ENCODE measurements at places on chromosomes 13 and 19.
A peak's percentile ranks its signal among the peaks of the same experiment; 100 is the strongest.

- DNase-seq: no peak
These were observed 103.3 kb downstream of the ZAR1L start for GRCh38 chr13:32211813-32212212.

- no peak for DNase-seq
These were observed 4.8 kb upstream of the SDHAF1 start for GRCh38 chr19:35990156-35990555.

DNA sequence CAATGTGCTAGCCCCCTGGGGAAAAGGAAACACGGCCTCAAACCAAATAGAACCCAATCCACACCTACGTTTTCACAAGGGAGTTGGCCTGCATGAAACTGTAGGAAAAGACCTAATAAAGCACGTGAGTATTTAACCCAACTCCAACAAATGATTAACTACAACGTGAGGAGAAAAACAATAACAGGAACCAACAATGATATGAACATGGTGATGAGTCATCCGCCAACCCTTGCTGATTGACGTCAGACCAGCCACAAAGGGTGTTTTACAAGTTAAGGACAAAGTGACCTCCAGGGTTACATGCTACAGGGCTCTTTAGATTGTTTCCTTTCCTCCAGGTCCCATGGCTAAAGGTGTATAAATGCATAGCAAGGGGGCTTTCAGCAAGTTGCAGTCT is 460.5 kb downstream of the COG6 start:
- DNase-seq: peak; percentile 47

- DNase-seq: no peak
These were observed 172.8 kb downstream of the NHLRC3 start for GRCh38 chr13:39210961-39211534.

- DNase-seq: no peak
These were observed 5.4 kb upstream of the VSTM2B start for GRCh38 chr19:29520390-29520789.

- no peak for DNase-seq
These were observed 2.3 kb upstream of the FCAR start for GRCh38 chr19:54871696-54872095.
